Brain pericyte (primary cell): ENCODE measurements at places on chromosomes 3 and 15.
A peak's percentile ranks its signal among the peaks of the same experiment; 100 is the strongest.

GRCh38 chr3:187809612-187809991, 64.3 kb upstream of the BCL6 start:
- DNase-seq, result no peak

DNA sequence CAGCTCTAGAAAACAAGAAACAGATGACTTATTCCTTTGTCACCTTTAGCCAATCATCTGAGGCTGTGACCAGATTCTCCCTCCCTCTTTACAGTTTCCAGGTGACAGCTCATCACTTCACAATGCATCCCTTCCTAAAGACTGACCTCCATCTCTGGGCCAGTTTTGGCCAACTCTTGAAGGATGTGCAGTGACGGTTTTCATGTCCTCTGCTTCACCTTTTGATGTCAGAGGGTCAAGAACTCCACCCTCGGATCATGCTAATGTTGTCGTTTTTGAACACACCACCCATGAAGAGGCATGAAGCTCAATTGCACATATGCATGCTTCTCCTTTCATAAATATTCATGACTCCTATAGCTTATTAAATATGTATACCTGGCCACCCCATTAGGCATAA, 161.2 kb upstream of the SYNPR start:
- DNase-seq, result no peak

- DNase-seq, result no peak
Measured at GRCh38 chr3:50150863-50151686, 4.0 kb upstream of the SEMA3F start.

DNA sequence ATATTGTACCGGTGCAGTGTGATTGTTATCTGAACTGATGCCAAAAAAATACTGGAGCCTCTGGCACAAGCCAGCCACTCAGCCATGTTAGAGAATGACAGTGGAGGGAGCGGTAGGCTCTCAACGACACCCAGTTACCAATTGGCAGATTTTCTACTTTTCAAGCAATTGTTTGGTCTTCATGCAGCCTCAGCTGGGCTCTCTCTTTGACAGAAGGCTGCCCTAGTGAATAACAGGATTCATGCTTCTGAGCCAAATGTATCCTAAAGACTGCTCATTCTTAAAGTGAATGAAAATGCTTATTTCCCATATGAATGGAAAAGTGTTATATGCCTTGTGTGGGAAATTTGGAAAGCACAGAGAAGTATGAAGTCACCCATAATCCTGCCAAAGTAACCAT, 261.2 kb upstream of the TRIM42 start:
- no peak for DNase-seq

DNA sequence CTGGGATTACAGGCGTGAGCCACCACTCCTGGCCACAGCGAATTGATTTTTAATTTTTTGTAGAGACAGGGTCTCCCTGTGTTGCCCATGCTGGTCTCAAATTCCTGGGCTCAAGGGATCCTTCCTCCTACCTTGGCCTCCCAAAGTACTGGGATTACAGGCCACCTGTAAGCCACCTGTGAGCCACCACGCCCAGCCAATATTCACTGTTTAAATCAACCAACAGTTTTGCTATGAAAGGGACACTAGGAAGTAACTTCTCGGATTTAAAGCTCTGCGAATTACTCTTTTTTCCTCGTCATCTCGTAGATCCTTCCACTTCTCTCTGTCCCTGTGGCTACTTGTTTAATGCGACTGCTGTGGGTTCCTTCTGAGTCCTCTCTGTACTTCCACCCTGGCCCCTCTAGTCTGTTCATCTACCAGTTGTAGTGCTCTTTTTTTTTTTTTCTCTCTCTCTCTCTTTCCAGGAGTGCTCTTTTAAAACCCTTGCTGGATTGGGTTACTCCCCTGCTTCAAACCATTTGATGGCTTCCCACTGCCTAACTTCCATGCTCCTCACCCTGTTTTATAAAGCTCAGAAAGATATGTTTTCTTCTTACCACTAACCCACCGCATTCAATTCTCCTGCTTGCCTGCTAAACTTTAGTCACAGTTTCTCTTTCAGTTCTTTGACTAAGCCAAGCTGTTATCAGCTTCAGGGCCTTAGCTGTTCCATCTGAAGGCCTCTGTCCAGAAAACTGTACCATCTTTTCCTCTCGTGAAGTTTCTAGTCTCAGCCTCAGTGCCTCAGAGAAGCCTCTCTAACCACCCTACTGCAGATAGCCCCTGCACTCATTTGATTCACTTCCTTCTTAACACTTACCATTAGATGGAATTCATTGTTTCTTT, 12.4 kb downstream of the RTF1 start:
- DNase-seq, result no peak

DNA sequence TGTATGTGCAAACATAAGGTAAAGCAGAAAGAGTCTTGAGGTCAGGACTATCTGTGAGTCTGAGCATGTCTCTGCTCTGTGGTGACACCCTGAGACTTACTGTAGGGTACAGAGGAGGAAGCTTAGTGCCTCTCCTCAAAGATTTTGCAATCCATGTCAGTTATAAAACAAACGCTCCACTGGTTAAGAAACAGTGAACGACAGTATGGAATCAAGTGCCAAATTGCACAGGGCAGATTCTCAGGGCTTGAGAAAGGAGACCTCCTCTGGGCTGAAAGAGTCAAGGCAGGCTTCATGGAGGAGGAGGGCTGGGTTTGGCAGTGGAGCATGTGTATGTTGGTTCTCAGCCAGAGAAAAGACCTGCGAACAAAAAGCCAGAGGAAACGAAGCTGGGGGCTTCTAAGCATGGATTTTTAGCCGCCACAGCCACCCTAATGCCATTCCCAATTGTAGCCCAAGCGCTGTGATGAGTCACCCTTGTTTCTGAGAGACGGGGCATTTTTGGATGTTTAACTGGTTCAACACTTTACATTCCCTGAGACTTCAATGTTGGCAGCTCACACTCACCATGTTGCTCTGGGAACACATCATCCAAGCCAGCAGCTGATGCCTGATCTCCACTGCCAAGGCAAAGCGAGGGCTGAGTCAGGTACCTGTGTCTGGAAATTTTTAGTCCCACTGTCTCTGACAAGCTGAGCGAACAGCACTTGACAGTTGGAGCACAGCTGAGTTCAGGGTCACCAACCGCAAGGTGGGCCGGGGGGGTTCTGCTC, 3.4 kb upstream of the DGKG start:
- no peak for DNase-seq

DNA sequence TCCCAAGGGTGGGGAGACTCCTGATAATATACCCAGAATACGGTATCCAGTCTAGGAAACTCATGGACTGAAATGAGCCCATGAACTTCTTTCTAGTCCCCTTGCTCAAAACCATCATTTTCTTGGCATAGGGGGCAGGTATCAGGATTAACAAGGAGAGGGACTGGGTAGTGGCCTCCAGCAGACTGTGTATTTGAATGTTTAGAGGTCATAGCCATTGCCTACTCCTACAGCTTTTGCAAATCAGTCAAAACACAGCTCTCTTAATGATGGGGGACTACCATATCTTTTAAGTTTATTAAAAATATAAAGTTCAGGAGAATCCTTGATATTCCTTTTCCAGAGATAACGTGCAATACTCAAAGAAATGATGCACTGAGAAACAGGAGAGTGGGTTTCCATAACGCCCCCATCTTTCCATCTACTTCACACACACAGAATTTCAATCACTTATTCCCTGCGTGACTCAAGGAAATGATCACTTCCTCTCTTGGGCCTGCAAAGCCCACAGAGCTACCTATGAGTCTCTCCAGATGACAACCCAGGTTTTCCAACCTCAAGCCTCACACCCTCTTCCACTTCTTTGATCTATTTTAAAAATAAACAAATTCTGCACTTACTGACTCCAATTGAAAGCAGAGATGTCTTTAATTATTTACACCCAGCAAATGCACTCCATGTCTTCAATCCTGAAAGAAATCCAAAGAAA, 584.0 kb upstream of the LMCD1 start:
- DNase-seq, result no peak

- DNase-seq, result no peak
Measured at GRCh38 chr3:29409409-29409808, 128.5 kb downstream of the RBMS3 start.

GRCh38 chr15:36832774-36833463, 253.5 kb downstream of the CDIN1 start:
- DNase-seq, result no peak

DNA sequence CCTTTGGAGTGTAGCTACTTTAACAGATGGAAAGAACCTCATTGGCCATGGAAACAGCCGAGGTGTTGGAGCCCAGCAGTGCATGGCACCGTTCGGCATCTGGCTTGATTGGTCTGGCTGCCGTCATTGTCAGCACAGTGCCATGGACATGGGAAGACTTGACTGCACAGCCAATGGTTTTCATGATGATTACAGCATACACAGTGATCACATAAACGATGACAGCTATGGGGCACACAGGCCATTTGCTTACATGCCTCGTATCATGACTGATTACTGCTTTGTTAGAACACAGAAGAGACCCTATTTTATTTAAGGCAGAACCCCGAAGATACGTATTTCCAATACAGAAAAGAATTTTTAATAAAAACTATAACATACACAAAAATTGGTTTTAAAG, 44.1 kb downstream of the PGPEP1L start:
- no peak for DNase-seq

DNA sequence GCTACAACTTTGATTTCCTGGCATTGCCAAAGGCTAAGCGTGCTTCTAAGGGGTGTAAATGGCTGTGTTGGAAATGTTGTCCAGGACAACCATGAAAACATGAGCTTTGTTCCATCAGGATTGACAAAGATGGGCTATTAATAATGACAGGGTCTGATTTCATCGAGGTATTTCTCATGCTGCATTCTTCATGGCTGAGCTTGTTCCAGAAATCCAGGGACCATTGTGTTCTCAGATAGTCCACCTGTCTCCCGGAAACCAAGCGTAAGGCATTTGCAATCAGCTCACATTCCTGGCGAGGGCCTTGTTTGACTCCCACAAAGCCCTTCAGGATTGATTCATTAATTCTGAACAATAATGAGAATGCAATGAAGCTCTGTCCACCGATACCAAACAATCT, 111.3 kb downstream of the CD47 start:
- DNase-seq, result no peak

GRCh38 chr15:40092256-40092978, 16.3 kb downstream of the BMF start:
- peak; percentile 89 for DNase-seq

GRCh38 chr3:193939527-193939926, 196.4 kb upstream of the HES1 start:
- no peak for DNase-seq

DNA sequence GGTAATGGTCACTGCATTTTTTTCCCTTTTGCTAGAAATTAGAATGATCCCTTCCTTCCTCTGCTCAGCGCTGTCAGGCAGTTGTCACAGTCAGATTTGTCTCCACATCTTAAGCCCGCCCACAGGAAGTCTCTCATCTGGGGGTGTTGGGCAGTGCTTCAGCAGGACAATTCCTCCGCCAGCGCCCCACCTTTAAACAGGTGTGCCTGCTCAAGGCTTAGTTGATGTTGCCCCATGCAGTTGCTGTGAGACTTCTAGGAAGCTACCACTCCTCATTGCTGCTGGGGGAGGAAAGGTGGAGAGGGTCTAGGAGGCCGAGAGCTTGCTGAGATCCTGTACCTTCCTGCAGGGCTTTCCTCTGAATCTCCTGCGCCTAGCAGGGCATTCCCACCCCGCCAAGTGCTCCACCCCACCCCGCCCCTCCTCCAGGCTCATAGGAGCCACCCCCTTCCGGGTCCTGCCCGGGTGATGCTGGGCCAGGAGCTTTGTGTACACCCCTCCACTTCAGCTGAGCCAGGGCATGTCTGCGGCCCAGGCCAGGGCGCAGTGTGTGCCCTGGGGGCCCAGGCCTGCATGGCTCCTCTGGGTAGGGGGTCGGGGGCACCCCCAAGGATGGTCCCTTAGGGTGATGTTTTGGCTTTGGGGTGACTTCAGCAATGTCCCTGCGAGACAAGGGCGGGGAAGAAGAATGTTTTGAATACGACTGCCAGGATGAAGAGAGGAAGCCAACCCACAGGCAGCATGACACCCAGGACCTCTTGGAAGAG, 68.7 kb downstream of the TRAK1 start:
- DNase-seq, result no peak

GRCh38 chr3:111197485-111197884, 125.9 kb downstream of the NECTIN3 start:
- no peak for DNase-seq

DNA sequence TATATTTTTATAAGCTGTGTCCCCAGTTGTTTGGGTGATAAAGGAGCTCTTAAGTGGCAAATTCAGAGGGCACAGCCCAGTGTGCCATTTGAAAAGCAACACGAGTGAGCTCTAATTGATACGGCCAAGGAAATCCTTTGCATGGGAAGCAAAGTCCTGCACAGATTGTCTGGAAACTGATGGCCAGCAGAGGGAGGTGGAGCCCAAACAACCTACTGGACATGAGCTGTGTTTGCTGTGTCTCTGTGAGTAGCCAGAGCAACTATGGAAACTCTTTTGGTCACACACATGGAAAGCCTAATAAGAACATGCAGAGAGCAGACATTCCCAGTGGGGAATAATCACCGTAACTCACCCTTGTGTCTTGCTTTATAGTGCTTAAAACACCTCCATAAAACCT, 24.4 kb downstream of the ONECUT1 start:
- no peak for DNase-seq

GRCh38 chr15:22956257-22956977, 23.8 kb downstream of the CYFIP1 start:
- DNase-seq, result no peak

GRCh38 chr15:66644869-66645268, 57.2 kb upstream of the SMAD6 start:
- DNase-seq, result no peak

DNA sequence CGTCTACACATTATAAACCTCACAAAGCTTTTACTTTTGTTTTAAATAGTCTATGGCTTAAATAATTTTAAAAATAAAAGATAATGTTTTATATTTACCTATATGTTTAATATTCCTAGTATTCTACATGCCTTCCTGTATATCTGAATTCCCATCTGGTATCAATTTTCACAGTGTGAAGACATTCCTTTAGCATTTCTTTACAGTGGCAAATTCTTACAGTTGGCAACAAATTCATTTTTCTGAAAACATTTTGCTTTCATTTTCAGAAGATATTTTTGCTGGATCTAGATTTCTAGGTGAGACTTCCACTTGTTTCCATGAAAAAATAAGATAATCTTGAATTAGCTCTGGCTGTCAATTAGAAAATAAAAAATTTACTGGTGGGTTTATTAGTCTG, 471.4 kb upstream of the NAALADL2 start:
- no peak for DNase-seq

GRCh38 chr15:91853948-91854638, 585 bp downstream of the SLCO3A1 start:
- no peak for DNase-seq

DNA sequence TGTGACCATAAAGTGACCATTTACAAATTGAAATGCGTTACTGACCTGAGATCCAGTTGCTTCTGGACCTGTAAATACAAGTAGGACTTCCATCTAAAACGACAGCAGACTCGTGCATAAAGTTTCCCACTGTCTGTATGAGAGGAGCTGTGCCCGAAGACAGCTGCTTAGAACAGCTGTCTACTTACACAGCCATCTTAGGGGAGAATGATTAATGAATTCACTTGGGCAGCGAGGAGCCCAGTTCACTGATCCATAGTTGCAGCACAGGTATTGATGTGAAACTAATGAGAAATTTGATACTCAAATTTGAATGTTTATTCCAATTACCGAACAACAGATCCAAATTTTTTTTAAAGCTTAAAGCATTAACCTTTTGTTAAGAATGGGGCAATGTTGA, 748.1 kb downstream of the NR2F2 start:
- DNase-seq, result no peak
